Right lobe of liver (tissue), 6 donors: ENCODE measurements at places on chromosomes 3 and 15. TPM values are rescaled to one million over a fixed set of nuclear protein-coding genes. Genes with fewer than 3 reads are reported as not detected.

The CHRNB4 gene
- total RNA-seq = not detected

The LRRK1 gene
- total RNA-seq = 1.7 TPM

The GABRB3 gene
- 2.7 TPM for total RNA-seq

The PFKFB4 gene
- 10.8 TPM for total RNA-seq

The PIF1 gene
- total RNA-seq = 0.11 TPM

The CMTM7 gene
- total RNA-seq = 5.0 TPM

The SPATA12 gene
- total RNA-seq = 0.09 TPM

The CYP1A1 gene
- total RNA-seq = 1.6 TPM

The CRABP1 gene
- not detected for total RNA-seq

The TMEM108 gene
- not detected for total RNA-seq

The SRP14 gene
- 76.4 TPM for total RNA-seq

DNA sequence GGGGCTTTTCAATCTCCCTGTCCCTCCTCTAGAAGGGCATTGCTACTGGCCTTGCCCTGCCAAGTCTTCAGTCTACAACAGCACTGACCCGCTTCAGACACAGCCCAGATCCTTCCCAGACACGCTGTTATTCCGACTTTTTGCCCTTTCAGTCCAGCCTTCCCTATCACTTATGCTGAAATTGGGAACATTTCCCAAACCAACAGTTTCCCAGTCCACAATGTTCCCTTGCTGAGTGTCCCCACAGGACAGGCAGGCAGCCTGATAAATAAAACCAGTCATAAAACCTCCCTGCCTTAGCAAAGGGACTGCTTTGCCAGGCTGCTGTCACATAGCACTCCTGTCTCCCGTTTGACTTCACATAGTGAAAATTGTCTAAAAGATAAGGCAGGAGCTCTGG lies 43.5 kb downstream of the GOLGA6L2 start:
- no peak for DNase-seq

DNA sequence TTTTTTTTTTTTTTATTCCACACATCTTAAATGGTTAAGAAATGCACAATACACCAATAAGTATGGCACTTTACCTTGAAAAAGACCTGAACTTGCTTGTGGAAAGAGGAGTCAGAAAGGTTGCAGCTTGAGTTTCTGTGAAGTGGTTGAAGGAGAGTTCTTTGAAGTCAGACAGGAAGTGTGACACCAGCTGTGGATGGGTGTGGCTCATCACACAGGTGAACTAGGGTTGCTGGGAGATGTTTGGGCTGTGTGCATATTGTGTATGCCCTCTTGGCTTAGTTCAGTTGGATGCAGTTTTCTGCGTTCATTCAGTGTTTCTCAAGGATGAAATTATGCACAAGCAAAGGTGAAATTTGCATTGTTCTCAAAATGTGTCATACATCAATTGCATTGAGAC lies 6.3 kb downstream of the AEN start:
- DNase-seq = no peak

- DNase-seq = peak; percentile 50
These were observed 1.6 kb downstream of the PARP3 start for GRCh38 chr3:51943451-51944391.

GRCh38 chr3:4845882-4846281 lies 133.4 kb upstream of the BHLHE40 start:
- DNase-seq = no peak

DNA sequence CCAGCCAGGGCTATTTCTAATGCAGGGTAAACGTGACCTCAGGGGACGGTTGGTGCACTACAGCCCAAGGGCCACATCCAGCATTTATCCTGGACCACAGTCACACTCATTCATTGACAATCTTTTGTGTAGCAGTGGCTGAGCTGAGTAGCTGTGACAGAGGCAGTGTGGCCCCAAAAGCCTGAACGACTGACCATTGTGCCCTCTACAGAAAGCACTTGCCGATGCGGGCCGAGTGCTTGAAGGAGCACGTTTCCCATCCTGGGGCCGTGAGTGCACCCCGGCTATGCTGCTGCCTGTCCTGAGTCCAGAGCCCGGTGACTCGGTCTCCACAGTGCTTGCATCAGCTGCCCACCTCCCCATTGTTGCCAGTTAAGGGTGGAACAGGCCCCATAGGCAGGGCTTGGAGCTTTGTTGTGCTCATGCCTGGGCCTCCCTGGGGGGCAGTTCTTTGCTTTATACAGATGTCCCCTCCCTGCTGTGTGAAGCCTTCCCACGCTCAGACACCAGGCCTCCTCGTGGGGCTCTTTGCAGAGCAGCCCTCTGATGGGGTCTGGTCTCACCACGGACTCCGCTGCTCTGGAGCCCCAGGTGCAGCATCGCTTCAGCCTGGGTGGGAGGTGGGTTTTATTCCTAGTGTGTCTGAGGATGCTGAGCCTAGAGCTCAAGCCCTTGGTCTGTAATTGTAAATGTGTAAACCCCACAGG lies 13.0 kb upstream of the SNRPA1 start:
- DNase-seq = no peak

DNA sequence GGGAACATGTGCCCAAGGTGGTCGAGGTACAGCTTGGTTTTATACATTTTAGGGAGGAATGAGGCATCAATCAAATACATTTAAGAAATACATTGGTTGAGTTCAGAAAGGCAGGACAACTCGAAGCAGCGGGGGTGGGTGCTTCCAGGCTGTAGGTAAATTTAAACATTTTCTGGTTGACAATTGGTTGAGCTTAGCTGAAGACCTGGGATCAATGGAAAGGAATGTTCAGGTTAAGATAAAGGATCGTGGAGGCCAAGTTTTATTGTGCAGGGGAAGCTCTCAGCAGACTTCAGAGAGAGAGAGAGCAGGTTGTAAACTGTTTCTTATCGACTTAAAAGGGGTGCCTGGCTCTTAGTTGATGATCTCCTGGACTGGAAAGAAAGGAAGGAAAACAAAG lies 11.3 kb downstream of the CPN2 start:
- no peak for DNase-seq

DNA sequence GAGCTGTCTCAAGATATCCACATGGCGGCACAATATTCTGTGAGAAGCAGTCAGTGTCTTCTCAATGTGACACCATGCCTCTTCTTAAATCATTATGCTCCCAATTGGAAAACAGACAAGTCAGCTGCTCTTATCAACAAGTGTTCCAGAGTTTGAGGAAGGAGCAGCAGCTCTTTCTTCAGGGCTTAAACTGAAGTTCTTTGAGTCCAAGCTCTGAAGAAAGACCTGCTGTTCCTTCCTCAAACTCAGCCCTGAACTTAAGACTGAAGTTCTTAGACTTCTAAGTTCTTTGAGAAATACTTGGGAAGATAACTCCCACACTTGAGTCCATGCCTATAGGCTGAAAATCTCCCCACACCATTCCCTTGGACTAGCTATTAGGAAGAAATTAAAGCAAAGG lies 43.4 kb downstream of the NPTN start:
- no peak for DNase-seq

DNA sequence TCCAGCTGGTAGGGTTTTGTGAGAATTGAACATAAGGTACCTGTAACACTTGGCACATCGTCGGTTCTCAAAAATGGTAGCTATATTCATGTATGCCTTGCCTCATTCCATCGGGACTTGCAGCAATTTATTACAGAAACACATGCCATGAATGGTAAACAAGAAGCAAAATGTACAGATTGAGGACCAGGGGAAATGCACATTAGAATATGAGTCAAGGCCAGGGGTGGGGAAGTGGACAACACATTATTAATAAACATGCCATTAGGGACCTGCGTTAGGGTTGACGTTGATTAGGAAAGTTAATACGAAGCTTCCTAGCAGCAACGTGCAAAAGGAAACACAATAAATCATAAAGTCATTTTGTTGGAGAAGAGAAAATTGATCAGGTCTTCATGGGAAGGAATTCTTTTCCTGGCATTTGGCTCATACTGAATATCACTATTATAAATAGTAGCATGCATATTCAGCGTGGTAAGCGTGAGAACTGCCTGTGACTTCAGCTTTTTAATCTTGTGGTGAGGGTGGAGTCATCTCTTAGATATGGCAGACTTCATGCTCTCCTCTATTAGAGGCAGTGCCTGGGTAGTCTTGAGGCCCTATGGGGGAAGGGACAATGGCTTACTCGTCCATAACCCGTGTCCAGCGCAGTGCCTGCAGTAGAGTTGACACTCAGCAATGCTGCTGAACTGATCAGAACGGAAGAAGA lies 184.9 kb downstream of the SV2B start:
- no peak for DNase-seq

DNA sequence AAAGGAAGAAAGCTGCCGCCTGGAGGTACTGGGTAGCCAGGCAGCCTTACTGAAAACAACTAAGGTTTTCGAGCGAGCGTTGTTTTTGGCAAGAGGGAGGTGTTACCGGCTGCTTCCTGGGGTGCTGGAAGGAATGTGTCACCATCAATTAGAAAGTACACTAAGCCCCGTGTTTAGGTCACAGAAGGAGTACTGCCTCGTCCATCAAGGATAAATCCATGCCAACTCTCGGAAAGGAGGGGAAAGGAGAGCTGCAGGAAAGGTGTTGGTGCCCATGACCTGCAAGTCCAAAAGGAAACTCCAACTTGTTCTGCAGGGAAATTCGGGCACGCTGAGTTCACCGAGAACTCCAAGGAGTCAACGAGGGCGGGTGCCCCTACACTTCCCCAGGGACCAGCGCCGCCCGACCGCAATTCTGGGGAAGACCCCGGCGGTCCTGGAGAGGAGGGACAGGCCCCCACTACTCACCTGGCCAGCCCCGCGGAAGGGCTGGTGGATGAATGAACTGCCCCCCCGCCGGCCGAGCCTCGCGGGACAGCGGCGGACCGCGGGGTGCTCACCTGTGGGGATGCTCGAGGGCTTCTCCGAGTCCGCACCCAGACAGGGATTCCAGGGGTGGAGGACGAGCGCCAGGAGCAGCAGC lies 542 bp downstream of the PLOD2 start:
- peak; percentile 40 for DNase-seq

- DNase-seq = no peak
These were observed 325.5 kb downstream of the SATB1 start for GRCh38 chr3:18099611-18100010.

DNA sequence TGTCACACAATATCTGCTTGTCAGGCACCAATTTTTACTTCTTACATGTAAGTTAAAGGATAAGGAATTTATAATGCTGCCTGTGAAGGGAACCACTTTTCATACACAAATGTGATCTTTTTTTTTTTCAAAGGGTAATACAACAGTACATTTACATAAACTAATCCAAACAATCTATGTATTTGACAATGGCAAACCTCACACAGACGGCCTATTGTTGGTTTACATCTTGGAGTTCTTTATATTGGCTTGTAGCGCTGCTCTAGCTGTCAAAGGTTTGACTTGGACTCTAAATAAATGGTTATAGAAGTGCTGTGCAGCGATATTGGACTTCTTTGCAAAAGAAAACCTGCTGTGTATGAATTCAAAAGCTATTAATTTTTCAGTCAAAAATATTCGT lies 598.0 kb downstream of the FOXP1 start:
- DNase-seq = no peak

- no peak for DNase-seq
These were observed 2.0 kb upstream of the ZNF710 start for GRCh38 chr15:89998923-89999675.

DNA sequence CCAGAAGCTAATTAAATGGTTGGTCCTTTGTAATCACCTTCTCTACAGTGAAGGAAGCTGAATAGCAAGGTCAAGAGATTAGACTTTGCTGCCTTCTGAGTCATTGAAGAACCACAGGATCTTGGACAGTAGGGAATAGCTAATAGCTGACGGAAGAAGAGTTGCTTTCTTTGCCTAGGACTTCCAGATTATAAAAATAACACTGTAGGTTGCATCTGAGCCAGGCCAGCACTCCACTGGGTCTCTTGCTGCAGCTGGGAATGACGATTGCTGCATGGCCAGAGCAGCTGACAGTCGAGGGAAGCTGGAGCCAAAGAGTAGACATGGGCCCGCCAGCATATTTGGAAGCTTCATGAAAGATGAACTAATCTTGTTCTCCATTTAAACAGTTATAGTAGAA lies 81.5 kb upstream of the KCNMB2 start:
- no peak for DNase-seq

GRCh38 chr3:58039601-58040000 lies 31.4 kb downstream of the FLNB start:
- DNase-seq = no peak

DNA sequence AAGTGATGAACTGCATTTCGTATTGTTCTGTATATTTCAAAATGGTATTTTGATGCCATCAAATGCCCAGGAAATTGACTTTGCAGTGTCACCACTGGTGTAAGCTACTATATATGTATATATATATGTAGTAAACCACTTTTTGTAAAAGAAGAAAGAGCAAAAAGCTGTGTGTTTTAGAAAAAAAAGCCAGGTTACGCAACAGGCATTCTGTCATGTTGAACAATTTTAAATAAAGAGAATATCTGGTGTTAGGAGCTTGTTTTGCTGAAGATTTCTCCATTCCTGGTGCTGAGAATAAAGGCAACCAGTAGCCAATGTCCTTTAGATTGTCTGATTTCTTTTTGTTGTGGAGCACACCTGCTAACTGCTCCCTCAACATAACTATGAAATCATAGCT lies 3.7 kb upstream of the ABHD10 start:
- no peak for DNase-seq

DNA sequence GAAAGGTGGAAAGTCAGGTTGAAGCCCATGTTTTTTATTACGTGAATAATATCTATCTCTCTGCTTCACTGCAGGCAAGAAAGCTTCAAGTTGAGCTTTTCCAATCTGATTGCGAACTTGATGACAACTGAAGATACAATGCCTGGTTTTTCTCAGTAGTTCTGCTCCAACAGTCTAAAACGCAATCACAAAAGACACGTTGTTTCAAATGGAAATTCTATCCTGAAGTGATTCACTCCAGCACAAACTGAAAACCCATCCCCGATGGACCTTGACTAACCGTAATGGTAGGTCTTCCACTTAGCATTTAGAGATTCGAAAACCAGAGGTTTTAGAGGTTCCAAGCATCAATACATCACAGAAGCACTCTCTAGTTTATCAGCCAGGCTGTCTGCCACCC lies 10.6 kb downstream of the B4GALT4 start:
- DNase-seq = no peak

GRCh38 chr3:139617672-139618268 lies 60.0 kb downstream of the NMNAT3 start:
- no peak for DNase-seq

- peak; percentile 100 for DNase-seq
These were observed at the start of the genes CHCHD4 and TMEM43 for GRCh38 chr3:14124615-14125192. Gene CHCHD4, minus strand, starts transcription at chr3:14124870. Its CDS starts 194 bp downstream, at chr3:14124676. Gene TMEM43, plus strand, starts transcription at chr3:14125052. Its CDS starts 142 bp downstream, at chr3:14125194.

GRCh38 chr3:36548712-36549111 lies 168.4 kb downstream of the STAC start:
- no peak for DNase-seq

DNA sequence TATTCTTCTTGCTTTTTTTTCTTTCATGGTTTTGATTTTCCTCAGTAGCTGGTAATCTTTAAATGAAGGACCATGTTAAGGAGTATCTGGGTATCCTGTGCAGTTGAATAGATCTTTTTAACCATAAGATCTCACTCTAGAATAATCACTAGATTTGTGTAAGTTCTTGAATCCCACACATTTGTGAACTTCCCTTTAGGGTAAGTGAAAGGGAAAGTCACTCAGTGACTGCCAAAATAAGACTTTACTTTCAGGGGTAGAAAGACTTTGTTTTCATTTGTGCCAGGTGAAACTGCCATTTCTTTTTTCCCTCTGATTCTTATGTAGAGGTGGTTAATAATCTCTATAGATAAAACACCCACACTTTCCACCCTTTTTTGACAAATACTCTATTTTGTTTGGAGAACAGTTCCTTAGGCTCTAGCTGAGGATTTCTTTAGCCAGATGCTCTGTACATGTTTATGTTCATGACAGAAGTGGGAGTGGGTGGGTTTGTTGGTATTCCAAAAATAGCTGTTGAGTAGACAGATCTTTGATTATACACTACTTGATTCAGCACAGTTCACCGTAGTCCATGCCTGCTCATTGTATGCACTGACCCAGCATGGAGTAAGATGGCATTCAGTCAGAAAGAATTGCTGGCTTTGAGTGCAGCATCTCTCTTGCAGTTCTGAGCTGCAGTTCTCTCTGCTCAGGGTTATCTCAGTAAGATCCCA lies 28.5 kb downstream of the LRRC49 start:
- no peak for DNase-seq
